ENCODE measurements at places on chromosomes 6 and 20.

- no peak for DNase-seq
These were observed 42.6 kb upstream of the SUPT3H start for GRCh38 chr6:45420083-45420908.

DNA sequence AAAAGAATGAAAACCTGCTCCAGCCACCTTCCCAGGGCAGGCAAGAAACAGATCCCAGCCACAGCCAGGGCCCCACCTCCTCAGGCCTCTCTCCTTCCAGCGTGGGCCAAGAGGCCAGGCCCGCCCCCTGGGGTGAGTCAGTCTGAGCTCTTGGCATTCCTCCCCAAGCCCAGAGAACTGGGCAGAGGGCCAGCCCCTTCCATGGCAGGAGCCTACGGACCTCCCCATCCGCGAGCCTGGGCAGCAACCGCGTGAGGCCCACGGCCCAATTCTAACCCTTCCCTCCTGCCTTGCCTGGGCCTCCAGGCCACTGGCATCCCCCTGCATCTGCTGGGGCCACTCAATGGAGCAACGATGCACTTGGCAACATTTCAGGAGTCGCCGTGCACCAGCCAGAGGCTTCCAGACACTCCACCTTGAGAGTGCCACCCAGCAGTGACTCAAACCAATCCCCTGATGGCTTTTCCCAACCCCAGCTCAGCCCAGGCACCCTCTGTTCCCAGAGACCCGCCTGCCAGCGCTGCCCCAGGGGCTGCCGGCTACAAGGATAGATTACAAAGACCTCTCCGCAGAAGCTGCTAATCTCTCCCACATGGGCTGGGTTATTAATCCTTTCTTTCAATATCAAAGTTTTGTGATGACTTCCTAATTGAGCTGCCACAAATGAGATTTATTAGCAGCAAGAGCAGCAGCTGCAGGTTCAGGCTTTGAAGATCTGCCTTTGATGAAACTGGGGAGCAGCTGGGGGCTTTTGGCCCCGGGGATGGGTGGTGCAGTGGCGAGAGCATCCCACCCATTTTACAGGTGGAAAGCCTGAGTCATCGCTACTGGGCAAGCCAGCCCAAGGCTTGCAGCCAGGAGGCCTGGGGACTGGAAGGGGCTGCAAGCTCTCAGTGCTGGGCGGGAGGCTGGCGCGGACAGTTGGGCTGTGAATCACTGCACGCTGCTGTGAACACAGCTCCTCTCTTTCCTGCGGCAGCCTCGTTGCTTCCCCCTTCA is 85.7 kb downstream of the NFATC2 start:
- DNase-seq: no peak

- DNase-seq: no peak
These were observed 55.7 kb upstream of the FRMD1 start for GRCh38 chr6:168134560-168135201.

- no peak for DNase-seq
These were observed 191.9 kb upstream of the SLC35B3 start for GRCh38 chr6:8627085-8627861.
